ENCODE measurements at places on chromosomes 4 and X.

- no peak for DNase-seq
Measured at GRCh38 chrX:100615005-100615404, 21.6 kb downstream of the TSPAN6 start.

DNA sequence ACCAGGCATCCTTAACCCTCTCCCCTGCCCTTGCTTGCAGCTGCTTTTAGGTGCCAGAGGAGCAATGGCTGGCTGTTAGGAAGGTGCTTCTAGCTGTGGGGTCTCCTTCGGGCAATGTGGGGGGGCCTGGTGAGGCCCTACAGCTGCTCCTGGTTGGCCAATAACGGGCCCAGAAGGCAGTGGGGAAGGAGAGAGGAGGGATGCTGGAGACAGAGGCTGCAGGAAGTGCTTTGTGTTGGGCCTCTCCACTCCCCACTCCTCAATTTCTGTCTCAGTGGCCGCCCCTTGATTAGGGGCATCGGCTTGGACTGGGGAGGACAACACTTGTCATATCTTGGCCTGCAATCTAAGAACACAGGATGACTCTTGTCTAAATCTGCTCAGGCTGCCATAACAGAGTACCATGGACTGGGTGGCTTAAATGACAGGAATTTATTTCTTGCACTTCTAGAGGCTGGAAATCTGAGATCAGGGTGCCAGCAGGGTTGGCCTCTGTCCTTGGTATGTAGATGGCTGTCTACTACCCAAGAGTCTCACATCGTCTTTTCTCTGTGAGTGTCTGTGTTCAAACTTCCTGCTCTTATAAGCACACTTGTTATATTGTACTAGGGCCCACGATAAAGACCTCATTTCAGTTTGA is 374.3 kb downstream of the MID1IP1 start:
- no peak for DNase-seq

- no peak for DNase-seq
Measured at GRCh38 chr4:88043586-88044340, 36.3 kb downstream of the PKD2 start.

- DNase-seq: no peak
Measured at GRCh38 chr4:140901736-140902336, 145.7 kb upstream of the TBC1D9 start.

DNA sequence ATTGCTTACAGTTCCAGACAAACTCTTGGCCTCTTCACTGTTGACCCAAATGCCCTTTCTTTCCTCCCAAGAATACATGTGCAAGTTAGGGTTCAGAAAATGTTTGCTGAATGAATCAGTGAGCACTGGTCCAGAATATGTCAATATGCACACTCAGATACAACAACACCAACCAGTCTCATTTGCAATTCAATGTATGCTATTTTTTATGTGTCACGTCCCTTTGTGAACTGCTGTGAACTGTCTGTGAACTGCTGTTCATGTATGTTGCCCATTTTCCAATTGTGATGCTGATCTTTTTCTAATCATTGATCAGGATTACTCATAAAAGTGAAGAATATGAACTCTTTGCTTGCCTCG is 17.8 kb downstream of the GAB3 start:
- DNase-seq: no peak
